Stomach (tissue), 19 donors: ENCODE measurements at places on chromosomes 16 and 17. TPM values are rescaled to one million over a fixed set of nuclear protein-coding genes. Genes with fewer than 3 reads are reported as not detected.
A peak's percentile ranks its signal among the peaks of the same experiment; 100 is the strongest.

Gene KRTAP1-1
- not detected for polyA plus RNA-seq

- DNase-seq, result peak; percentile 91
Observed at GRCh38 chr17:77881545-77881944, 77.0 kb upstream of the TNRC6C start.

DNA sequence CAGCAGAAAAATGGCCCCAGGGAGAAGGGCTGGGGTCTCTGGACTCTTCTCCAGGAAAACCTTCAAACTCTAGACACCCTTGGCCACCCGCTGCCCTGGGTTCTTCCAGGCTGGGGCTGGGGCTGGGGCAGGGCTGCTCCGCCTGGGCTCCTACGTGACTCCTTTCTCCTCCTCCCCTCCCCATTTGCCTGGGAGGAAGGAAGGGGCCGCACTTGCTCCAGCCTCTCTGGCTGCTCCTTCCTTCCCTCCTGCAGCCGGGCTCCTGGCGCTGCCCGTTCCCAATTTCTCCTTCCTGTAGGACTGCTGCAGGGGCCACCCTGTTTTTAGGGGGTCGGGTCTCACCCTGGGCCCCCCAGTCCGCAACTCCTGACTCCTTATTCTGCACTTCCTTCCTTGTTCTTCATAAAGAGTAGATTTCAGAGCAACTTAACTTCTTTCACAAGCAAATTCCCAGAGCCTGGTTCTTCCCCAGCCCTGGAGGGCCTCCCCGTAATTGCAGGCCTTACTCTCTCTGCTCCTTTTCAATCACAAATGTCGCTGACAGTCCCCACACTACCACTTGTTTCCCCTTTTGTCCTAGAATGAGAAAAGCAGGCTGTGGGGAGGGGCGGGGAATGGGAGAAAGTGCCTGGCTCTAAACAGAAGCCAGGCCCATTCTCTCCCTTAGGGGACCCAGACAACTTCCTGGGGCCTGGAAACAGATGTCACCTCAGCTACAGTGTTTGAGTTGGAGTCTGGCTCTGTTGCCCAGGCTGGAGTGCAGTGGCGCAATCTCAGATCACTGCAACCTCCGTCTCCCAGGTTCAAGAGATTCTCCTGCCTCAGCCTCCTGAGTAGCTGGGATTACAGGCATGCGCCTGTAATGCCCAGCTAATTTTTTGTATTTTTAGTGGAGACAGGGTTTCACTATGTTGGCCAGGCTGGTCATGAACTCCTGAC is 137.8 kb downstream of the ENGASE start:
- no peak for DNase-seq

DNA sequence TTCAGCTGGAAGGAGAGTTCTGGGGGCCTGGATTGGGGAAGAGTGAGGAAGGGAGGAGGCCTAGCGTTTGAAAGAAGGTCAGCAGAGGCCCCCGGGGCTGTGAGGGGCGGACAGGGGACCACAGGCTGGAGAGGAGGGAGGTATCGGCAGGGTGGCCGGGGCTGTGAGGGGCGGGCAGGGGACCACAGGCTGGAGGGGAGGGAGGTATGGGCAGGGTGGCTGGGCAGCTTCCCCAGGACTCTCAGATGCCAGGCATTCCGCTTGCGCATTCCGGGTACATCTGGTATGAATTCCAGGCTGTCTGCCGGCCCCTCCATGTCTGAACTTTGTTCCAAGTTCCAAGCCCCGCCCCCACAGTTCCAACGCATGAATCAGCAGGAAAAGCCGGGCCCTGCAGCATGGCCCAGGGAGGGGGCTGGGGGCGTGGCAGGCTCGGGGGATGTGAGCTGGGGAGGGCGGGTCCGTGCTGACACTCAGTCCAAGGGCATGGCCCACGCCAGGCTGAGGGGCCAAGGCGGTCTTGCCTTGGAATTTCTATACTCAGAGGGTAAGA is 4.3 kb upstream of the TLCD2 start:
- peak; percentile 98 for DNase-seq

Gene CPHXL
- polyA plus RNA-seq, result not detected

Gene MT1G
- 4,171 TPM for polyA plus RNA-seq

- no peak for DNase-seq
Observed at GRCh38 chr17:54882950-54883349, 17.7 kb upstream of the TOM1L1 start.

DNA sequence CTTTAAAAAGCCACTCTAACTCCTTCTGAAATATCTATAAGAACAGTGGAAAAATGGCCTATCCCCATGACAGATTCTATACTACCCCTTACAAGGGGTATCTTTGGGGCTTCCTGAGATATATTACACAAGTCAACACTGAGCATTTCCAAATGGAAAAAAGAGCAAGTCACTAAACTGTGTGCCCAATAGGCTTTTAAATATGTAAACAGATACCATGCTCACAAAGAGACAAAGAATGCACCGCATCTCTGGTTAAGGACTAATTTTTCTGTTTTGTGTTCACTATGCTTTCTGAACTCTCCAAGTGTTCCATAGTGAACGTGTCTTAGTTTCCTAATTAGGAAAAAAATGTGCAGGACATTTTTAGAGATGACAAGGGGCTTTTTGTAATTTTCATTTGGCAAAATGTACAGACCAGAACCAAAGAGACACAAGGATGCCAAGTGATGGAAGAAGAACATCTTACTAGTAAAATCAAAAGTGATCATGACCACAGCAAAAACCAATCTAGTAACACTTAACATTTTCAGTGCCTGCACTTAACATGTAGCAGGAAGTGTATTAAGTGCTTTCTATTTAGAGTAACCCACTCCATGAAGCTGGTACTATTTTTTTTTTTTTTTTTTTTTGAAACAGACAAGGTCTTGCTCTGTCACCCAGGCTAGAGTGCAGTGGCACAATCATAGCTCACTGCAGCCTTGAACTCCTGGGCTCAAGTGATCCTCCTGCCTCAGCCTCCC is 21.5 kb downstream of the MYH11 start:
- no peak for DNase-seq

Gene CCL13
- 0.65 TPM for polyA plus RNA-seq

GRCh38 chr17:42421507-42422338 is 1.3 kb downstream of the CAVIN1 start:
- peak; percentile 75 for DNase-seq

- no peak for DNase-seq
Observed at GRCh38 chr16:84373907-84374489, 5.7 kb downstream of the ATP2C2 start.

DNA sequence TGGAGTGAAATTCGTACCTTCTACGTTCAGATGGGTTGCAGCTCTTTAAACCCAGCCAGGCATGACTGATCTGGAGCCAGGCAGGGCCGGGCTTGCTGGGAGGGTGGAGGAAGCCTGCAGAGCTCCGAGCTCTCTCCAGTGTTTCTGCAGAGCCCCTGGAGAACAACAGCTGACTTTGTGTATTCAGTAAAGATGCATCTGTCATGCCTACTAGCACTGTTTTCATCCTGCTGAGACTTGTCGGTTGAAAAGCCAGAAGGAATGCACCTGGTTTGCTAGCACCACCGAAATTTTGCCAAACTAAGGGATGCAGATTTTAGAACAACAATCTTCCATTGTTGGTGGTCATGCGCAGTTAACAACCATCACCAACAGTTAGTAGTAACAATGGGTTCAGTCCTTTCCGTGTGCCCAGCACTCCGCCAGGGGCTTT is 22.4 kb upstream of the SCNN1B start:
- DNase-seq, result no peak

- DNase-seq, result peak; percentile 92
Observed at GRCh38 chr17:79393358-79394052, 217.3 kb downstream of the RBFOX3 start.

GRCh38 chr16:23114131-23114904 is 34.9 kb downstream of the USP31 start:
- DNase-seq, result no peak

DNA sequence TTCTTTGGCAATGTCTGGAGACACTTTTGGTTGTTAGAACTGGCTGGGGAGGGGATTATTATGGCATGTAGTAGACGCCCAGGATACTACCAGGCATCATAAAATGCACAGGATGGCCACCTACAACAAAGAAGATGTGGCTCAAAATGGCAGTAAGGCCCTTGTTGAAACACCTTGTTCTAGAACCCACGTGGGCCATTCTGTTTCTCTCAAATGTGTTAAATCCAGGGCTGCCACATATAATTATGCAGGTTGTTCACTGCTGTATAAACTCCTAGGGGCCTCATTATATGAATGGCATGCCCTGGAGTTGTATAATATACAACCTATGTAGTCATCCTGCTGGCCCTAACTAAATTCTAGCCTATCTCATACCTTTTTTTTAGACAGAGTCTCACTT is 123.5 kb upstream of the HAS3 start:
- DNase-seq, result no peak

- DNase-seq, result peak; percentile 94
Observed at GRCh38 chr17:32486111-32486700, 587 bp upstream of the CDK5R1 start.

GRCh38 chr16:25443994-25444393 is 186.3 kb upstream of the ZKSCAN2 start:
- DNase-seq, result no peak

DNA sequence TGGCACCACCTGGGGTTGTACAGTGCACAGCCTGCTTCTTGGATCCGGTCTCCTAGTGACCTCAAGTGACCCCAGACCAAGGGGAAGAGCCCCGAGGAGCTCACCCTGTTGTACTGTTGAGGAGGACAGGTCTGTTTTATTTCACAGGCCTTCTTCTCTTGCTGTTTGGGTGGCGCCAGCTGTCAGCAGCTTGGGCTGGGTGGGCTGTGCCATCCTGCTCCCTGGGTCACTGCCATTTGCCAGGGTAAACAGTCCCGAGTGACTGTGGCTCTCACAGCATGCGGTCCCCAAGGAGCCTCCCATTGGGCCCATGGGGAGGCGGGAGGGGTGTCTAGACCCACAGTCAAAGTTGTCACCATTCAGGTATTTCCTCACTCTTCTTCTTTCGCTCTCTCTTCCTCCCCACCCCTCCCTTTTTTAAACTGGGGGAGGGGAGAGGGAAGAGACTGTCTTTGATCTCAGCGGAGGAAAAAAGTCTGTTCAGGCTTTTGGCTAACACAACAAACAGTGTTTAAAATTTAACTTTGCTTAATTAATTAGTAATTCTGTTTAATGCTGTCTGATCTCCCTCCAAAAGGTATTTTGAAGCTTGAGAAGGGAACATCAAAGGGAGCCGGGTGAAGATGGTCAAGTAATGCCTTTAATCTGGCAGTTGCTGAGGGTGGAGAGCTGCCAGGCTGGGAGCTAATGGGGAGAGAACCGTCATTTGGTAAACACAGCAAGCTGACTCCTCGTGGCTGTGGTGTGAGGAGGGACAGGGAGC is 64.0 kb downstream of the SNX20 start:
- peak; percentile 66 for DNase-seq

- no peak for DNase-seq
Observed at GRCh38 chr17:37815536-37815935, 70.7 kb upstream of the HNF1B start.

DNA sequence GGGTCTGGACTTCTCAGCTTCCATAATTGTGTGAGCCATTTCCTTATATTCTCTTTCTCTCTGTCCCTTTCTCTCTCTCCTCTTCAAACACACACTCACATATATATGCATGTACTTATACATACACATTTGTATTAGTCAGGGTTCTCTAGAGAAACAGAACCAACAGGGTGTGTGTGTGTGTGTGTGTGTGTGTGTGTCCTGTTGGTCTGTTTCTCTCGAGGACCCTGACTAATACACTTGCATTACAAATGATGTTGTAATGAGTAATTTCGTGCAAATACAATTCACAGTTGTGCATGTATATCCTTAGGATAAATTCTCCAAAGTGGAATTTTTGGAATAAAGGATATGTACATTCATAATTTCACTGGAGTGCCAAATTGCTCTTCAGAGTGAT is 115.3 kb downstream of the NPIPB5 start:
- no peak for DNase-seq

Gene MRPL12
- 158 TPM for polyA plus RNA-seq

GRCh38 chr17:7404737-7405349 is 946 bp upstream of the TMEM256 start:
- no peak for DNase-seq

DNA sequence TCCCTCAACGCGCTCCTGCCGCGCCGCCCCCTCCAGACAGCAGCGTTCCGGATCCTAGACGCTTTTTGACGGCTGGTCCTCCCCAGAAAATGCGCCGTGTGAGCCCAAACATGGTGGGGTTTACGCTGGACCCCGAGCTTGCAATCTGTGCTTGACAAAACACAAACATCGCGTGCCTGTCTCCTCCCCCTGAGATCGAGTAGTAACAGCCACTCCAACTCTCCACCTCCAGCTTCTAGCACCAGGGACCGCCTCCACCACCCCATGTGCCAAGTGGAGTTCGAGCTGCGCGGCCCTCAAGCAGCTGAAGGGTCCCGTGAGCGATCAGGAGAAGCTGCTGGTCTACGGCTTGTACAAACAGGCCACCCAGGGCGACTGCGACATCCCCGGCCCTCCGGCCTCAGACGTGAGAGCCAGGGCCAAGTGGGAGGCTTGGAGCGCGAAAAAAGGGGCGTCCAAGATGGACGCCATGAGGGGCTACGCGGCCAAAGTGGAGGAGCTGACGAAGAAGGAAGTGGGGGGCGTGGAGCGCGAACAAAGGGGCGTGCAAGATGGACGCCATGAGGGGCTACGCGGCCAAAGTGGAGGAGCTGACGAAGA is 656 bp upstream of the GEMIN4 start:
- DNase-seq, result peak; percentile 88

- DNase-seq, result peak; percentile 83
Observed at GRCh38 chr17:5526821-5527598, 40.6 kb downstream of the MIS12 start.

- DNase-seq, result peak; percentile 50
Observed at GRCh38 chr17:33595828-33596227, 302.7 kb upstream of the ASIC2 start.

GRCh38 chr16:85395913-85396878 is 216.9 kb upstream of the GSE1 start:
- peak; percentile 59 for DNase-seq

GRCh38 chr17:56896217-56896967 is 17.5 kb downstream of the TRIM25 start:
- peak; percentile 1 for DNase-seq

Gene CD7
- polyA plus RNA-seq, result 8.6 TPM

DNA sequence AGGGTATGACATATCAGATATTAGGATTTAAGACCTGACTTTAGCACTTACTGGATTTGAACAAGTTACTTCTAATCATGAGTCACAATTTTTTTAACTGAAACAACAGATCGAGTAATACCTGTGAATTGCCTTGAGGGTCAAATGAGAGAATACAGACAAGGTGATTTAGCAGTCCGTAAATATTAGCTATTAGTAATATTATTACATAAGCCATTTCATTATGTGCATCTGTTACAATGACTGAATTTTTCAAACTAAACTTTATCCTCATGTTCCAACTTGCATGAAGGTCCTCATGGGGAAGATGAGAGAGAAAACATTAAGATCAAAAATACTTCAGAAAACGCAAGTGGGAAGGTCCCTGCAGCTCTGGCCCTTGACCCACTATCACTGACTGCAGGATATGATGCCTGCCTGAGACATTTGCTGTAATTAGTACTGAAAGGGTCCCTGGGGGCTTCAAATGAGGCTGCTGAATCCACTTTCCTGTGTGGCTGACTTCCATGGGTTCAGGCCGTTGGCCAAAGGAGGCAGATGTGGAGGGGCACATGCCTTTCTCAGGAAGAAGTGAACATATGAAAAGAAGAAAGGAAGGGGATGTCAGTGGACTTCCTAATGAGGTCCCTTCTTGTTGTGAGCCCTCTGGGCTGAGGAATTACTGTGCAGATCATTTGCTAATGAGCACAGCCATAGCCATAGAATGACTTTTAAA is 441.7 kb downstream of the CDH11 start:
- no peak for DNase-seq

- no peak for DNase-seq
Observed at GRCh38 chr16:85522308-85522841, 90.7 kb upstream of the GSE1 start.
